ENCODE measurements at places on chromosomes 7 and 10.

DNA sequence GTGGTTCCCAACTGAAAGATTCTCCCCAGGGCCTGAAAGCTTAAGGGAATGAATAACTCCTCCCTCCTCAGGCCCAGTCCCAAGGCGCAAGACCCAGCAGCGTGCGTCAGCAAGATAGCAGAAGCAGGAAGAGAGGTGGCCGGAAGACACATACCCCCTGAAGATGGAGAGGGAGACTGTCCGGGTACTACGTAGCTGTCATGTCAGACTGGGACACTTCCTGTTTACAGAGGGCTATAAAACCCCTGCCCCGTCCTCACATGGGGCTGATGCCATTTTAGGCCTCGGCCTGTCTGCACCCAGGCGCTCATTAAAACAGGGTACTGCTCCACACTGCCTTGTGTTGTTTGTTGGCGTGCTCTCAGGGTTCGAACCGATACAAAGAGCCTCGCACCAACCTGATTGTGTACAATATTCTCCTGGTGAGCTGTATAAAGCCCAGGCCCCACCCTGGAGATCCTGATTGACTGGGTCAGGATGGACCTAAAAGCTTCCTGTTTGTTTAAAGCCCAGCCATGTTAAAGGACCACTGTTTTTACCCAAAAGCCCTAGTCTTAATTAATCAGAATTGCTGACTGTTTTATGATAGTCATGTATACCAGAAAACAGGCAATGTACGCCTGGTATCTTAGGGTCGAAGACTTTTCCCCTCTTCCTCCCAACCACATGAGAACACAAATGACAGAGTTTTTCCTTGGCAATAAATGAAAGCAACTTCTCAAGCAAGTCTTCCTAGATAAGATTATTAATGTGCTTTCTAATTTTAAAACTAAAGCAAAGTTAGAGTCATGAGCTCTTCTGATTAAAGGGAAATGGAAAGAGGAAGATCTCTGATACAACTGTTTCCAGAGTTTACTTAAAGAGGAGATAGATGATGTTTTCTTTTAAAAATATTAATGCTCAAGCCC, 251.5 kb downstream of the DOCK4 start:
- no peak for DNase-seq

GRCh38 chr7:42561797-42562196, 324.8 kb upstream of the GLI3 start:
- DNase-seq: no peak

DNA sequence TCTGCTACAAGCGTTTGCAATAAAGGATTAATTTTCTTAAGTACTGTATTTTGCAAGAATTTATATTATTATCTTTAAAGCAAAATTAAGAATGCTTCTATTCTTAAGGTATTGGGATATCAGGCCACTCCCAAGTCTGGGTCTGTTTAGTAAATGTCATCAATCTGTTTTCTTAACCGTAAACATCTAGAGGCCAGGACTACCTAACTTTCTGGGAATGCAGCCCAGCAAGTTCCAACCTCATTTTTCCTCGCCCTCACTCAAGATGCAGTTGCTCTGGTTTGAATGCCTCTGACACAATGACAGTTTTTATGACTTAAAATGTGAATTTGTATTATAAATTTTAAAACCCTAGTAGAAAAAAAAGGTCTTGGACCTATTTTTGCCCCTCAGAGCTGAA, 143.5 kb downstream of the INHBA start:
- DNase-seq: no peak

- peak; percentile 15 for DNase-seq
These were observed 638.5 kb downstream of the PHTF2 start for GRCh38 chr7:78437118-78437517.

GRCh38 chr10:22805304-22805703, 90.9 kb upstream of the PIP4K2A start:
- peak; percentile 26 for DNase-seq

- no peak for DNase-seq
These were observed 1.6 kb upstream of the TASOR2 start for GRCh38 chr10:5683065-5683464.

DNA sequence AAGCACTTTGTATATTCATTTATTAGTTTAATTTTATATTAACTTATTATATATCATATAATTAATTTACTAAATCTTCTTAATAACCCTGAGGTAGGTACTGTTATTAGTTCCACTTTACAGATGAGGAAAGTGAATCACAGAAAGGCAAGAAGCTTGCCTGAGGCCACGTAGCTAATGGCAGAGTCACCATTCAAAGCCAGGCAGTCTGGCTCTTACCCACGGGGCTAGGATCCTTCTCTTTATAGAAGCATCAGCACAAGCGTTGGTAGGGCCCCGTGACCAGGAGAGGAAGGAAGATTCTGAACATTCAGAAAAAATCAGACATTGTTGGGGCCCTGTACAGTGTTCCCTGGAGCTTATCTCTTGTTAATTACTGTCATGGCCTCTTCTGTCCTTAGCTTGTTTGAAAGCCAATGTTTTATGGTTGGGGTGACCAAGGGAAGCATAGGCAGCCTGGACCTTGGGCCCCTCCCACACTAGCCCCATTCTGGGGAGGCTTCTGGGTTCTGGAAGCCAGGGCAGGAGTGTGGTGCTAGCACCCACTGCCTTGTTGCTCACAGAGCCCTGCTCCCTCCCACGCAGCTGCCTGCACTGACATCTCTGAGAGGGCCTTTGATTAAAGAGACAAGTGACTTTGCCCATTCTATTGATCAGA, 31.1 kb upstream of the SLF2 start:
- DNase-seq: no peak

DNA sequence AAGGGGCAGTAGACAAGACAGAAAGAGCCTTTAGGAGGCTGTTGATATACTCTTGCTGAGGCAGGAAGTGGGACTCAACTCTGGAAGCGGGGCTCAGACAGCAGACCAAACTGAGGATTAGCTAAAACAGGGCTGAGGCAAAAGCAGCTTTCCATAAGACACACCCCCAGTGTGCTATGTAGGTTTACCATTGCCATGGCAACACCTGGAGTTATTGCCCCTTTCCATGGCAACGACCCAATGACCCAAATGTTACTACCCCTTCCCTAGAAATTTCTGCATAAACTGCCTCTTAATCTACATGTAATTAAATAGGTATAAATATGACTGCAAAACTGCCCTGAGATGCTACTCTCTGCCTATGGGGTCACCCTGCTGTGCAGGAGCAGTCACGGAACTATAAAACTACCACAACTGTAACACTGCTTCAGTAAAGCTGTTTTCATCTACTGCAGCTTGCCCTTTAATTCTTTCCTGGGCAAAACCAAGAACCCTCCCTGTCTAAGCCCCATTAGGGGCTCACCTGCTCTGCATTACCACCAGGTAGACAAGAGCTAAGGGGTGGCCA, 348.4 kb upstream of the PODXL start:
- DNase-seq: no peak

DNA sequence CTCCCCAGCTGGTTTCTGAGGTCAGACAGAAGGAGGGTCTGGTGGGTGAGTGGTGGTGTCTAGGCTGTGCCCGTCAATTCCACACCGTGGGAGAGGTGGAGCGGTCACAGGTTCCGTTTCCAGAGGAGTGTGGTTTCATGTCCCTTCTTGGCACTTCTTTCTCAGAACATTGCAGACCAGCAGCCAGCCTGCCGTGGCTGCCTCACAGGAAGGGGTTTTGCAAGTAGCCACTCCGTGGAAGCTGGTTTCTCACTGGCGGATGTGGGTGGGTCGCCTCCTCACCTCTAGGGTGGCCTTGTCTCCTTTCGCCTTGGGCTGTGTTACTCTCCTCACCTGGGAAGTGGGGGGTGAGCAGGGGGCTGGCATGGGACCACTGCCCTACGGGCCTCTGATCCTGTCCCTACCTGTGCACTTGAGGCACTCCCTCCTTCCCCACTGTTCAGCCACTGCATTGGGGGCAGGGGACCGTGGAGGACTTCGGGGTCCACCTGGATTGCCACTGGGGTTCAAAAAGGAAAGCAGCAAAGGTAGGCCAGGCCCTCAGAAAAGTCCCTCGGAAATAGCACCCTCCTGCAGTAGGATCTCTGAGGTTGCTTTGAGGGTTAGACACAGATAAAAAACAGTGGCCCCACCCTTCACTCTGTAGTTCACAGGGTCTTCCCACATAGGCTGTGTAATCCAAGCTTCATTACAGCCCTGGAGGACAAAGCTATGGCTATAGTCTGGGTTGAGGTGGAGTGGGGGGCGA, 33.9 kb downstream of the TSPAN14 start:
- no peak for DNase-seq

GRCh38 chr10:22344781-22345300, 455 bp upstream of the SPAG6 start:
- DNase-seq: no peak

- no peak for DNase-seq
These were observed 441 bp downstream of the FBH1 start for GRCh38 chr10:5890452-5890915.

DNA sequence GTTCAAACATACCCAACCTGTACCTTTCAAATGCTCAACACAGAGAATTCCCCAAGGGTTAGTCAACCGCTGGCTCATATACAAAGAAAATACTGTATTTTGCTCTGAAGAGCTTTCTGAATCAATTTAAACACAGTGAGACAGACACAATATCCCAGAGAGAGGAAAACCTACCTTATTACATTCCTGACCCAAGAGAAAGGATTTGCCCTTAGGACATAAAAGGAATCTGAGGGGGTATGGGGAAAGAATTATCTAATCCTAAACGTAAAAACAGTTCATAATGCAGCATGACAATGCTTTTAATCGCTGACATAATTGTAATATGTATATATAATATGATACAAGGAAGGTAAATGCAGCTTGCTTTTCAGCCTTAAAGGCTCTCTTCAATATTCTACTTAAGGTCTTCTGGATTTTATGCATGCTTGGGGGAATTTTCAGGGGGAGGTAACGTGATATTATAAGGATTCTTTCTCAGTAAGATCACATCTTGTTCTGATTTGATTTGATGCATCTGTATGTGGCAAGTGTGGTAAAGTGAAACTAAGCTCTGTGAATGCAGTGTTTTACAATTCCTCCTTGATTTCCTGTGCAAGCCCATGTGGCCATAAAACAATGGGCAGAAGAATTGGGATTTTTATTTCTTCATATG, 240.5 kb downstream of the GLI3 start:
- DNase-seq: no peak

DNA sequence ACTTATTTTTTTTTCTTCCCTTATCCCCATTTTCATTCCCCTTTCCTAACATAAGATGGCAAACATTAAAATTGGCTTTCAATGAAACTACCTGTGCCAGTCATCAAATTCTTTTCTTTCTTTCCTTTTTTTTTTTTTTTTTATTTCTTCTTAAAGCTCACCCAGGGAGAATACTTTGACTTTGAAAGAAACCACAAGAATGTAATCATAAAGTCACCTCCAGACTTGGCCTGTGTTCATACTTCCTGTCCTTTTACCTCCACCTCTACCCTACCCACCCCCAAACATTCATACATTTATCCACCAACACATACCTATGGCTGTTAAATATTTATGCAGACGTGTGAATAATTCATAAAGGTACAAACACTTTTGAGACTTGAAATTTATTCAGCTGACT, 254.6 kb downstream of the SLC25A13 start:
- DNase-seq: no peak

DNA sequence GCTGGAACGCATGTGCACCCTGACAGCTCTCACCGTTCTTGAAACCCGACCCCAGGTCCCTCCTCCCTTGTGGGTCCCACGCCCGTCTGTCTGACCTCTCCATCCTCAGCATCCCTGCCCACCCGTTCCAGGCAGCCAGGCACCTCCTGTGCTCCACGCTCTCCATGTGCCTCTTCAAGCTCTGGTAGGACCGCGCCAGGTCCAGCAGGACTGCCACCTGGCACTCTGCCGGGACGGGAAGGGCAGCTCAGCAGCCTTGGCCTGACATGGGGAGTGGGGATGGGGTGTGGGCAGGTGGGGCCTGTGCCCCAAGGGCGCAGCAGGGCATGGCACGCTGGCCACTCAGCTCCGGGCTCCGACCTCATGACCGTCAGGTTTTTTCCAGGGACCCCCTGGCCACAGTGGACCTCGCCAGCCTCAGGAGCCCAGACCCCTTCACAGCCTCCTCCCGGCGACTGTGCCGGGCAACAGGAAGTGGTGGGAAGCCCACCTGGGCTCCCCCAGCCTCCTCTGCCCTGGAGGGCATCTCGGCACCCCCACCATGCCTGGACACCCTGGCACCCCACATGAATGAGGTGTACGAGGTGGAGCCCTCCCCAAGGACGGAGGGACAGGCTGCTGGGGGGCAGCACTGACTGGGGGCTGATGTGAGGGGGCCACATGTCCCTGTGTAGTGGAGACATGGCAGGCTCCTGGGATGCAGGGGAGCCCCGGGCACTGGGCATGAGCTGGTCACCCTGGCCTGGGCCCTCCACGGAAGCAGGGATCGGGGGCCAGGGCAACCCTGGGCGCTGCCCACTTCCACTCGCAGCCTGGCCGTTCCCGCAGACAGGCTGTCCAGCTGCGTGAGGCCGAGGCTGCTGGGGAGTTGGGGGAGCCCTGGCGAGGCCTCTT, 25.1 kb upstream of the NKX6-2 start:
- no peak for DNase-seq

- DNase-seq: no peak
These were observed 33.6 kb downstream of the C7orf25 start for GRCh38 chr7:42878303-42878702.

DNA sequence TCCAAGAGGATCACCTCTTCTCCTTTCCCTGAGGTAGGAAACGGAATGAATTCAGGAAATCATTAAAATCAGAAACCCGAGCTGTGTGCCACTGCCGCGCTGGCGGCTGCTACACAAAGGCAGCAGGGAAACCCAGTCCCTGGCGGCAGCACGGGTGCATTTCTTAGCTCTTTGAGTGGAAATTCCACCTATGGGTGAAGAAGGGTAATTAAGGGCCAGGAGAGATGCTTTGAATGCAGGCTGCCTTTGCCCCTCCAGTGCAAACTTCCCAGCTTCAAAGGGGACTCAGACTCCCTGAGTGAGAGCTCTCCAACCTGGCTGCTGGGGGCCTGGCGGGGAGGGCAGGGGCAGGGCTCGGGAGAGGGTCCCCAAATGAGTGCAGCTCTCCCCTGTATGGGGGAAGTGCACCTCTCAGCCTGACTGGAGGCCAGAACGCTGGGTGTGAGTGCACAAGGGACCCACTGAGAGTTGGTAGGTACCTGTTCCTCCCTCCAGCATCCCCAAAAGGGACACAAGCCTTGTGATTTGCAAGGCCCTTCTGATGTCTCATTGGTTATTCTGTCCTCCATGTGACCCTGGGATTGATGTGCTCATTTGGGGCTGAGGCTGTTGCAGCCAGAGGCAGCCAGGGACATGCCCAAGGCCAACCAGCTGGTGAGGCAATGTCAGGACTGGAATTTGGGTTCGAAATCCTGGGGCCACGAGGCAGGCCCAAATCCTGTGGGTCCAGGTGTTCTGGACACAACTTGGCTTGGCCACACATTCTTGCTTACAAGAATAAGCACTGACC, 16.3 kb upstream of the ZMIZ1 start:
- no peak for DNase-seq
